ENCODE measurements at places on chromosomes 7 and 10.

GRCh38 chr10:106592396-106592795, 572.1 kb downstream of the SORCS1 start:
- no peak for DNase-seq

DNA sequence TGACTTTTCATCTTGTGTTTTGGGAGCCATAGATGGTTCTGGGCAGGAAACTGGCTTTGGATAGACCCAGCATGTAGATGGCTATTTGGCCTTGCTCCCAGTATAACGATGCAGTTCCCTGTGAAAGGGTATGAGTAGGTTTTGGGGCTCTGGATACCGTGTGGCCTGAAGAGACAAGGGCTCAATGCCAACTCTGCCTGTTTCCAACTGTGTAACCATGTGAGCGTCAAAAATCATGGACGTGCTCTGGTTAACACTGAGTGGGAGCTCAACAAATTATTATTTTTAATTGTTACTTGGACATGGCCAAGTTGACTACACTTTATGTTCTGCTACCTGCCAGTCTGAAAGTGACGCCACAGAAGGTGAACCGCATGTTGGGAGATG, 41.8 kb downstream of the EGFR start:
- DNase-seq, result no peak

DNA sequence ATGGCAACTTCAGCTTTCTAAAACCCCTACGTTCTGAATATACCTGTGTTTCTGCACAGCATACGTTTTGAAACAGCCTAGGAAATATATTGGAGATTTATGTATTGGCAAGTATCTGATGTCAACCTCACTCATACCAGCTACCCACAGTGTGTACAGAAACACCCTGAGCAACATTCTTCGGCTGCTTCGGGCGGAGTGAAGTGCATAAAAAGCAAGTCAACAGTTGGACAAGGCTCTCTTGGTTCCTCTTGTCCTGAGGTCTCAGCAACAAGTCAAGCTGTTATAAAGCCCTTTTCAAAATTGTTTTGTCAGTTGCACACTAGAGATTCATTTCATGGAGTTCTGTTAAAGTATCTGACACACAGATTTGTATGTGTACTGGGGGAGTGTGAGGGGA, 40.0 kb upstream of the PAPSS2 start:
- DNase-seq, result no peak

- no peak for DNase-seq
These were observed 40.5 kb upstream of the SAMD8 start for GRCh38 chr10:75070961-75071428.

GRCh38 chr7:30040938-30041337, 12.7 kb downstream of the PLEKHA8 start:
- no peak for DNase-seq

All from activated CD8-positive, alpha-beta memory T cell treated with anti-CD3 and anti-CD28 coated beads for 48 hours (primary cell).